Effector CD8-positive, alpha-beta T cell (primary cell): ENCODE measurements at places on chromosomes 5 and 9.

DNA sequence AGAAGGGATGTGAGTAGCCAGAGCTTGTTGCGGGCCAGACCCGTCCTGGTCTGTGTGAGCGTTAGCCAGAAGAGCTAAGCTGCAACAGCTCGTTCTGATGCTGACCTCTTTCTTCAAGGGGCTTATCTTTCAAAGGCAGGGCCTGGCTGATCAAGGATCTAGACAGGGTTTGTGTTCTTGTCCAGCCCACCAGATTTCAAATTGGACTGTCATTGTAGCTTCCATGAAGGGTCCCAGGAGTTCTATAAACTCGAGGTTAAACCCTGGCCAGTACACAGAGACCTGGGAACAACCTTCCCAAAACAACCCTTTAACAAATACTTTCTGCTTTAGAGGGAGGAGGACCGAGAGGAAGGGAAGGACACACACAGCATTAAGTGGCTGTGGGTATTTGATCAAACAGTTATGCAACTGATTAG lies 153.0 kb upstream of the TUT7 start:
- DNase-seq, result no peak

DNA sequence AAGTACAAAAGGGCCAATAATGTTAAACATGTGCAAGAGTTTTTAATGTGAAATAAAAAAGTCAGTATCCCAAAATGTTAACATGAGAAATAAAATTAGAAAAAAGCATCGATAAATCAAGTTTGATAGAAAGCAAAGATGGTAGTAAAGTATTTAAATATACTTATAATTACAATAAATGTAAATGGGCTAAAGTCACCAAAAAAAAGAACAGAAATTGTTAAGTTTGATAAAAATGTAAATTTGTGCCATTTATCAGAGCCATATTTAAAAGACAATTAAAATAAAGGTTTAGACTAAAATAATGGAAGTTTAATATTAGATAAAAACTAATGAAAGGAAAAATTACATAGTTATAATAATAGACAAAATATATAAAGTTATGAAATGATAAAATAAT lies 500.5 kb downstream of the TMEM232 start:
- no peak for DNase-seq

- no peak for DNase-seq
Measured at GRCh38 chr9:18495065-18495464, 21.1 kb downstream of the ADAMTSL1 start.

DNA sequence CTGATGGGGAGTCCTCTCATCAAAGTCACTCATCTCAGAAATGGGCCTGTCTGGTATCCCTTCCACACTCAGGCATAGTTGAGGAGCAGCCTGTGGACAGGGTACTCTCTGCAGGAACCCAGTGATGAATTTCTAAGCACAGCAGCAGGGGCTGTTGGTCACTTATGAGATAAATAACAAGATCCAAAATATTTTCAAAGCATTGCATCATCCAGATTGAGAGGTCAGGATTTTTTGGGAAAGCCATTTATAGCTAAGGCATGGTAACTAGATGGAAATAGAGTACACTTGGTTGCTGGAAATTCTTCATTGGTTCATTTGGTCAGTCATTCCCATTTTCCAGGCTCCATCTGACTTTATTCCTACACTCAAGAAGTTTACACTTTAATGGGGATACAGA lies 246.8 kb upstream of the RAI14 start:
- no peak for DNase-seq

- DNase-seq, result no peak
Measured at GRCh38 chr5:14174230-14174636, 31.1 kb downstream of the TRIO start.

GRCh38 chr5:175887463-175887862 lies 16.1 kb downstream of the CPLX2 start:
- no peak for DNase-seq

GRCh38 chr9:71830153-71830552 lies 61.8 kb upstream of the CEMIP2 start:
- no peak for DNase-seq

DNA sequence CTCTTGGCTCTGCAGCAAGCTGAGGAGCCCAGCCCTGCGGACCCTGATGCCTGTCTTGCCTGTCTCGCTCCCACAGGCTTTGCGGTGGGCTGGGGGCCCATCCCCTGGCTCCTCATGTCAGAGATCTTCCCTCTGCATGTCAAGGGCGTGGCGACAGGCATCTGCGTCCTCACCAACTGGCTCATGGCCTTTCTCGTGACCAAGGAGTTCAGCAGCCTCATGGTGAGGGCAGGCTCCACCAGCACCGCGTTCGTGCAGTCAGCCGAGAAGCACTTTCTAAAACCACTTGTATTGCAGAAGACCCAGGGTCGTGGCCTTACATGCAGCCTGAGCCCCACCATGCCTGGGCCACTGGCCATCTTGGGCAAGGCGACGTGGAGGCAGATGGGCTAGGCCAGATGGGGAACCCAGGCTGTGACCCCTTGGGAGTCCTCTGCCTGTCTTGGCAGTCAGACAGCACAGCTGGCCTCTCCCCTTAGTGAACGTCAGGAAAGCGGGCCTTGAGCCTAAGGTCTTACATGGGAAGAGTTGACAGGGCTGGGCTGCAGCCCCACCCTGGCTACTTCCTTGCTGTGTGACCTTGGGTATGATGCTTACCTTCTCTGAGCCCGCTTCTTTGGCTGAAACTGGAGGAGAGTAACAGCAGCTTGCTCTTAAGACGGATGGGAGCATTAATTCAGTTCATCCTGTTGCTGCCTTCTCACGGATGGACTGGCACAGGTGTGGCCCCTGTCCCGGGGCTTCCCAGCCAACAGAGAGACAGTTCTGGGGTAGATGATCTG lies 8.6 kb downstream of the SLC2A8 start:
- DNase-seq, result no peak

- DNase-seq, result no peak
Measured at GRCh38 chr5:159362220-159362619, 31.9 kb upstream of the IL12B start.

DNA sequence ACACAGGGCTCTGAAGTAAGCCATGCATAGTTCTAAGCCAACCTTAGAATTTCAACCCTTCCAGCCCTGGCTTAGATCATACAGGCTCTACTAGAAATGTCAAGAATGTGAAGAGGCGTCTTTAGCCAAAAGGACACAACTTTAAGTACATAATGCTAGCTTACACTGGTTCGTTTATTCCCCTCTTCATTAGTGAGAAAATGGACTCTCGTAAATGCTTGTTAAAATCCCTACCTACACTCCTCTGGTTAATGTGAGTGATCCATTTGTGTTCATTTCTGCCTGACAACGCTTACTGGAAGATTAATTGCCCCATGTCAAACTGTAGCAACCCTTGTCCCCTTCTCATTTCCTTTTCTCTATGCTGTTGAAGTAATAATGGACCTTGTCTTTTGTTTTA lies 149.3 kb upstream of the POU5F2 start:
- DNase-seq, result no peak
